ENCODE measurements at places on chromosomes 2 and 18.

- no peak for DNase-seq
Measured at GRCh38 chr2:203484266-203485112, 50.6 kb downstream of the RAPH1 start.

- DNase-seq, result no peak
Measured at GRCh38 chr2:9547262-9547991, 8.2 kb downstream of the ADAM17 start.

- no peak for DNase-seq
Measured at GRCh38 chr2:192286093-192286701, 91.5 kb upstream of the TMEFF2 start.

DNA sequence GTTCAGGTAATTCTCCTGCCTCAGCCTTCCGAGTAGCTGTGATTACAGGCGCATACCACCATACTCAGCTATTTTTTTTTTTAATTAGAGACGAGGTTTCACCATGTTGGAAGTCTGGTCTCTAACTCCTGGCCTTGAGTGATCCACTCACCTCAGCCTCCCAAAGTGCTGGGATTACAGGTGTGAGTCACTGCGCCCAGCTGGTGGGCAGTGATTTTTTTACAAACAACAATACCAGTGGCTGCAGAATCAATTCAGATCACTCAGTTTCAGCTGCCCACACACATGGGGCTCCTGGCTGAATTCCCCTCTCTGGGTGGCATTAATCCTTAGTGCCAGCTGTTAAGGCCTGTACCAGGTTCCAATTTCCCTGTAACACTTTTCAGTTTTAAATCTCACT, 13.3 kb upstream of the CYRIA start:
- no peak for DNase-seq

- DNase-seq, result no peak
Measured at GRCh38 chr18:46282646-46283045, 178.5 kb downstream of the HAUS1 start.

Data from upper lobe of right lung (tissue), 1 donor.